ENCODE measurements at places on chromosomes 6 and 20.

DNA sequence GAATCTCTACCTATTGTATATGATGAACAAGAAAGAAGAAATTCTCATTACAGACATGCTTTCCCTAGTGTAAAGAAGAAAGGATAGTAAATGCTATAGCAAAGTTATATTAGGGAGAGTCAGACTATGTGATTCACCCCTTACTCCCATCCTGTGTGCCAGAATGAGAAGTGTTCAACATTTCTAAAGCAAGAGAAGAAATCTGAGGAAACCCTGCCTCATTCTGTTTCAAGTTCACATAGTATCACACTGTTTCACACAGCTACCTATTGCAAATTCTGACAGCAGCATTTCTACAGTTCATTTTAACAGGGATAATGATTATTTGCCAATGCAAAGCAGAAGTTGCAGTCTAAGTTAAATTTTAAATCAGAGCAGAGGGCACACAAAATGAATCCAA lies 267.2 kb upstream of the TCF21 start:
- DNase-seq, result no peak

GRCh38 chr6:16127471-16127870 lies 1.4 kb upstream of the MYLIP start:
- no peak for DNase-seq

- no peak for DNase-seq
These were observed 302.1 kb upstream of the RUNX2 start for GRCh38 chr6:45026003-45026516.

DNA sequence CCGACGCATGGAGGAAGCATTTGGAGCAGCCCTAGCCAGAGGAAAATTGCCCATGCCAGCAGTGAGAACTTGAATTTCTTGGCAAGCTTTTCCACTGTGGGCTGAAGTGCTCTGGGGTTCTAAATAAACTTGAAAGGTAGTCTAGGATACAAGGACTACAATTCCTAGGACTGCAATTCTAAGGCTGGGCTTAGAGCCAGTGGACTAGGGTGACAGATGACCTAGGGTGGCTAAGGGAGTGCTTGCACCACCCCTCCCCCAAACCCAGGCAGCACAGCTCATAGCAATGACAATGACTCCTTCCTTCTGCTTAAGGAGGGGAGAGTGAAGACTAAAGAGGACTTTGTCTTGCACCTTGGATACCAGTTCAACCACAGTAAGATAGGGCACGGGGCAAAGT lies 122.3 kb downstream of the THBS2 start:
- DNase-seq, result no peak

GRCh38 chr20:57513199-57513598 lies 11.7 kb downstream of the CTCFL start:
- DNase-seq, result no peak

GRCh38 chr6:154297210-154297609 lies 59.4 kb downstream of the IPCEF1 start:
- no peak for DNase-seq

DNA sequence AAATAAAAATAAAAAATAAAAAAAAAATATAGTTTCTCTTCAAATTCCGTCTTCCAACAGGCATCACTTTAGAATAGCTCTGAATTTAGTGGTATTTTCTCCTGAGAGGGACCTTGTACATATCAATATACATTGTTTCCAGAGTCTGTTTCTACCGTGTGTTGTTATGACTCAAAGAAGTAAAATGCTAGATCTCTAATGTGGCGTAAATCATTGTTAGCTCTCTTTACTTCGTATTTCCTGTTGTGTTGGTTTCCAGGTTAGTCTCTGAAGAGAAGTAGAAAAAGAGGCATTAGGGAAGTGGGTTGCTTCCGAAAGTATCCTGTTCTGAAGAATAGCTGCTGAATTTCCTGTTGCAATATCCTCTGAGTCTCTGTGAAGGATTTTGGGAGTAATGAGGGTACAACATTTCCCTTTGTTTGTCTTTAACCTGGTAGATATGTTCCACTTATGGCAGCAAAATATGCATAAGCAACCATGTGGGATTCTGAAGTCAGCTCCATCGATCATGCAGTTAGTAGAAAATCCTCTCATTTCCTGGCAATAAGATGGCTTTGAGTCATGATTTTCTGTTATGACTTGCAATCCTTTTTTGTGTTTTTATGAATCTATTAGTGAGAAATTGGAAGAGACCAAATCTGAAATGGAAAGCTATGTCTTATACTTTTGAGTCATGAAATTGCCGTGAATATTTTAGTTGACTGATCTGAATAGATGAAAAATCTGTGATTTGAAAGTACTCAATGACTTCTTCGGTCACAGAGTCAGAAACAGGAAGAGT lies 42.0 kb upstream of the MCHR2 start:
- DNase-seq, result no peak

DNA sequence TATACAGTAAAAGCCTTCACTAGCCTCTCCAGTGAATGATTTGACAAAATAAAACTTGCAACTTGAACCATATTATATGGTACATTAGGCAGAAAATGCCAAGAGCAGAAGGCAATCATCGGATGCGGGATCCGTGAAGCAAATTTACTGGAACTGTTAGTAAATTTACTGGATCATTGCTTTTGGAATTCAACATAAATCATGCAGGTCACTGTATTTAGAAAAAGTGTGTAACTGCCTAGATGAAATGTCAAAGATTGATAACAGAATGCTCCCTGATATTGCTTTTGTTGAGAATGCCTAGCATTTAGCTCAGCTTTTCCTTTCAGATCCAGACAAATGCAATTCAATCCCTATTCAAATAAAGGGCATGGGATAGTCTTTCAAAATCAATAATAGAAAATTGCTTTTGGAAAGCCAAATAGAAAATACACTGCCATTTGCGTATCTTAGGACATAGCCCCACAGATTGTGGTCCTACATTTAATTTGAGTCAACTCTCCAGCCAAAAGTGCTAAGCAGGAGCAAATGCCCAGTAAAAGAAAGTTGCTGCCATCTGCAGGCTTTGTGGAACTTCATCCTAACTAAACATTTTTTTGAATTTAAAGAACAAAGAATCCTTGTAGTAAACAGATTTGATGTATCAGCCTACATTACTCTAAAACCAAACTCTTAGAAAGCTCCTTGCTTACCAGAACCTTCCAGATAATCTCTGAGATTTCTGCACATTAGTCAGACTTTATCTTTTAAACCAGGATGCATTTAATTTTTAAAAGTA lies 109.5 kb upstream of the HSF2 start:
- DNase-seq, result no peak

GRCh38 chr6:69232911-69233448 lies 563.8 kb downstream of the LMBRD1 start:
- no peak for DNase-seq

DNA sequence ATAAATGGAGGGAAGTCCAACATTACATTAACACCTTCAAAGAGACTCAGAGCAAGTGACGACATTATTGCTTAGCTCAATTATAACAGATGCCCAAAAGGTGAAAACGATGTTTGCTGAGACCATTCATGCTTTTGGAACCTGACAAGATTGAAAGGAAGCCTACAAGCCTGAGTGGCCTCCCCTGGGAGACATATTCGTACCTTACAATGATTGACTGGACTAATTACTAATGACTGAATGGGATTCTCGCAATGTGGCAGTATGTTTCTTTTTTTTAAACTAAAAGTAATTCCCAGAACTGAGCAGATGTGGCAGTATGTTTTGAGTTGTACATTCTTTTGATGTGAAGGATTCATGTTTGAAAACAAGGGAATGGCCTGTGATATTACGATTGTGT lies 49.9 kb downstream of the VEGFA start:
- DNase-seq, result no peak

GRCh38 chr6:147046141-147046877 lies 157.9 kb upstream of the STXBP5 start:
- DNase-seq, result no peak
